Mesenteric fat pad (tissue), 1 donor: ENCODE measurements at places on chromosomes 12 and 14. TPM values are rescaled to one million over a fixed set of nuclear protein-coding genes. Genes with fewer than 3 reads are reported as not detected.

The PLEKHG7 gene
- not detected for total RNA-seq

The AKAP6 gene
- total RNA-seq = 1.5 TPM

The SERPINA3 gene
- total RNA-seq = 139 TPM

The PMCH gene
- not detected for total RNA-seq

The CSRNP2 gene
- total RNA-seq = 33.6 TPM

The NOVA1 gene
- 11.7 TPM for total RNA-seq

The ZDHHC22 gene
- total RNA-seq = not detected

The PLEKHD1 gene
- total RNA-seq = 0.19 TPM

The PCED1B gene
- total RNA-seq = 6.1 TPM

The TMEM52B gene
- not detected for total RNA-seq

The DCN gene
- total RNA-seq = 1,241 TPM

The PELI2 gene
- total RNA-seq = 7.3 TPM

The LHX5 gene
- not detected for total RNA-seq

The BEST3 gene
- total RNA-seq = not detected

The STAT2 gene
- total RNA-seq = 216 TPM

The SMAGP gene
- total RNA-seq = 10.1 TPM

The ESRRB gene
- 0.22 TPM for total RNA-seq

The TCL1A gene
- not detected for total RNA-seq

The CLIP1 gene
- total RNA-seq = 99.9 TPM

The FOXM1 gene
- total RNA-seq = 0.51 TPM

The SCYL2 gene
- total RNA-seq = 40.0 TPM

The CMA1 gene
- 1.4 TPM for total RNA-seq

The SETD3 gene
- total RNA-seq = 61.5 TPM

The IFNG-AS1 gene
- total RNA-seq = not detected

The RTL1 gene
- not detected for total RNA-seq

The IQSEC3 gene
- 8.1 TPM for total RNA-seq

The MSI1 gene
- total RNA-seq = 0.58 TPM
